ELF-1 (cell line): ENCODE measurements at places on chromosomes 3 and 15.
A peak's percentile ranks its signal among the peaks of the same experiment; 100 is the strongest.

DNA sequence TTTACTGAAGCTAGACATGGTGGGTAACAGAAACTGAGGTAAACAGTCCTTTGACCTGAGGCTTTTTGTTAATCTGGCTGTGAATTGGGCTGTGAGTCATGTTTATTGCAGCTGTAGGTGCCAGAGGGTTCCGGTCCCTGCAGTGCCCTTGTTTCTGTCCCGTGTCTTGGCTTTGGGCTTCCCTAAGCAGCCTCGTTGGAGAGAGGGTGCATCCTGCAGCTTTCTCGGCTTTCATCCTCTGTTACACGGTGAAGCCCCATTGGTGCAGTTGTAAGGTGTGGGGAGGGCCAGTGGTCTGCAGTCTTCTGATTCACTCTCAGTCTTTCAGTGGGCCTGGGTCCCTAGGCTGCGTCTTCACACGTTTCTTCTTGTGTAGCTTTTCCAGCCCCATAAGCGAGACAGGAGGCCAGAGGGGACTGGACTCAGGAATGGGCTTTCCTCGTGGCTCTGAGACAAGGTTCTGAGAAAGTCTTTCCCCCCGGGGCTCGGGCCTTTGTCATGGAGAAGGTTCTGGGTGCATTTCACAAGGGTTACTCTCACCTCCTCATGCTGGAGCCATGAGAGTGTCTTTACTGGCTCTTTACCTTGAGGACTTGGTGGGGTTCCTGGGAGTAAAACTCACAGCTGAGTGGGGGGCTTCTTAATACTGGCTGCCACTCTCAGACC lies 33.1 kb downstream of the ASB7 start:
- DNase-seq: peak; percentile 88

GRCh38 chr15:36940636-36941260 lies 159.6 kb downstream of the MEIS2 start:
- DNase-seq: no peak

- no peak for DNase-seq
These were observed 90.1 kb upstream of the CADPS start for GRCh38 chr3:62965311-62965710.

GRCh38 chr3:151387842-151388241 lies 3.3 kb upstream of the P2RY12 start:
- DNase-seq: no peak

DNA sequence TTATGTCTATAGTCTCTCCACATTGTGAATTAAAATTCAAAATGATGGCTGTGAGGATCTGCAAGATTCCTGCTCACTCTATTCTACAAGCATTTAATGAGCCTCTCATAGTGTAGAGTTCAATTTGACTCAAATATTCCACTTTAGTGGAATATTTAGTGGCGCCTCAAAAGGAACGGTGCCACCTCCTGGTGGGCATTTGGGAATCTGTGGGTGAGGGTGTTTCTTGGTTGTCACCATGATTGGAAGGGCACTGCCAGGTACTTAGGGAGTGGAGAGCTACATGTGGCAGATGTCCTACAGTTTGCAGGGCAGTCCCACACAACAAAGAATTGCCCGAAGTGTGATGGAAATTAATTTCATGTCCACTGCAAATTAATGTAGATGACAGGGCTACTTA lies 21.5 kb upstream of the KCNMB3 start:
- no peak for DNase-seq

DNA sequence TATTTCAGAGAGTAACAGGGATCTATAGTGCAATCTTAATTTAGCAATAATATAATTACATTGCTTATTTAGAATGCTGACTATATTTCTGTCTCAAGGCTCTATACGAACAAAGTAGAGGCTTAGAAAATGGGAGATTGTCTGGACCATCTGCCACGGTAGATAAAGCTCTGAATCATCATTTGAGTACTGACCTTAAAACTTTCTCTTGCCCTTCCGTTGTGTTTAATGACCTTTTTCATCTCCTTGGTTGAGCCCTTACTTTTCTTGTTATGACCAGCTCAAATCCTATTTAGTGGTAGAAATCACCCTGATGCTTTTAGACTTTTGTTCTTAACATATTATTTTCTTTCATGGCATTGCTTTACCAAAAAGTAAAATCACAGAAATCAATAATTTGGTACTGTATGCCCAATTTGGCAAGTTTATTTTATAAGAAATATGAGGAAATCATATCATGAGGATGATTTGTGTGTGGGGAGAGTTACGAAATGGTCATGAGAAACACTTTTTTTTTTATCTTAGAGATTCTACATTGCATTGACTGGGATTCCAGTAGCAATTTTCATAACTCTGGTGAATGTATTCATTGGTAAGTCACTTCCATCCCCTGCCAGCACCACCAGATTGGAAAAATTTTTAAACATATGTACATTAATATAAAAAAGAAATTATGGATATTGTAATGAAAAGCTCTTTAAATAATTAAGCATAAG lies 11.0 kb downstream of the NDUFB5 start:
- no peak for DNase-seq

DNA sequence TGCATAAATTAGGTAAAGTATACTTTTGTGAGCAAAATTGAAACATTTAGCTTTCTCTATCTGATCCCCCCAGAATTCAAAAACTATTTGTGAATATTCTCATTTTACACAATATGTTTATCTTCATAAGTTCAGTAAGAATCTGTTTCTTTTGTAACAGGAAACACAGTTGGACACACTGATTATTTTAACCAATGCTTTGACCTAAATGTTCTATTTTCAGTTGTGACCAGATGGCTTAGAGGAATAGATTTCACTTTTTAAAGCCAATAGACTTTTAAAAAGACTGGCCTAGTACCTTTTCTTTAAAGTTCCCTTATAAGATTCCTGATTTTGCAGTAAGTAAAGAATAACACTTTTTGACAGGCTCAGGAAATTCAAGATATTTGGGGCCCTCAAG lies 74.0 kb upstream of the STRIT1 start:
- DNase-seq: no peak

DNA sequence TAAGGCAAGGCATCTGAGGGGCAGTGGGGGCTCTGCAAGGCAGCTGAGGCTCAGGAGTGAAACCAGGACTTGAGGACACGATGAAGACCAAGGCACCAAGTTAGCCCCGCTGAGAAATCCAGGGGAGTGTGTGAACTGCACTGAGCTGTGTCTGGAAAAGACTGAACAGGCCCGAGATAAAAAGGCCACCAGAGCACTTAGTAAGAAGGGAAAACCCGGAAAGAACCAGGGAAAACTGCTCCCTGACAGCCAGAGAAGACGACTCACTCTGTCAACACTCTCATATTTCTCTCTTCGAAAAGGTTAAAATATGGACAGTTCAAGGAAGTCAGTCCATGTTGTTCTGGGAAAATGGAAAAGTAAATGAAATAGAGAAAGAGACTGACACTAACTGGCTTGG lies 109.0 kb downstream of the SEC22A start:
- no peak for DNase-seq

GRCh38 chr3:174931473-174932353 lies 72.6 kb downstream of the NAALADL2 start:
- no peak for DNase-seq

- DNase-seq: no peak
These were observed 85.4 kb downstream of the WDR76 start for GRCh38 chr15:43912208-43912607.
